ENCODE measurements at places on chromosomes 2 and 18. TPM values are rescaled to one million over a fixed set of nuclear protein-coding genes. Genes with fewer than 3 reads are reported as not detected.

GRCh38 chr2:163856941-163857340 is 121.1 kb upstream of the FIGN start:
- DNase-seq: no peak

DNA sequence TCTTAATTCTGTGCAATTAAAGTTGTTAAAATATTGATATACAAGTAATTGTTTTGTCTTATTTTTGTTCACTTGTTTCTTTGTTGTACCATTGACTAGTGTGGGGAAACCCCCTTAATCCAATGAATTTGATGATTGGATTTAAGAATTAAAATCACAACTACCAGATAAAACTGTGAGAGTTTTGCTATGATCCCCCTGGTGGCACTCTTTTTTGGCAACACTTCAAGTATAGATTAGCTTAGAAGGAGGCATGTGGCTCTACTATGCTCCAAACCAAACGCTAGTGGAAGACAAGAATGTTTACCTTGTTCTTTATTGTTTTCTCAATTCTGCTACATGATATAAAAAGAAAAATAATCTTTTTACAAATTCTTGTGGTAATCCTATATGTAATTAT is 477.8 kb upstream of the ETAA1 start:
- no peak for DNase-seq

The SLC8A1 gene
- total RNA-seq: 1.7 TPM

DNA sequence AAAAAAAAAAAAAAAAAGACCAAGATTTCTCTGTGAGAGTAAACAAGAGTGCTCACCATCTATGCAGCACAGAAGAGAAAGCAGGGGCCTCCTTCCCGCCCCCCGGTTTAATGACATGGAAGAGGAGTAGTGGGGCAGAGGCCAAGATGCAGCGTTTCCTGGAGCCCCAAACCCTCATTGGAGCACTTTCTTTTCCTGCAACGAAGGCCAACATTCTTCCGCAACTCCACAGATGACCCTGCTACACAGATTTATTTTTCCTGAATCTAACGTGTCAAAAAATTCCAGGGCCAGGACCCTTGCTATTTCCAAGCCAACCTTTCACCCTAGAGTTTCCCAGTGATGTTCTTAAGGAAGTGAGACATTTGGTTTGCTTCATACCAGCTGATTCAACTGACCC is 189.6 kb downstream of the MIB1 start:
- DNase-seq: no peak

The TCF23 gene
- total RNA-seq: not detected
